ENCODE measurements at places on chromosomes 3 and 15. TPM values are rescaled to one million over a fixed set of nuclear protein-coding genes. Genes with fewer than 3 reads are reported as not detected.

The CCDC50 gene
- total RNA-seq: 52.0 TPM

The RLBP1 gene
- total RNA-seq: not detected

The CLDN18 gene
- not detected for total RNA-seq

The ARPP19 gene
- total RNA-seq: 42.9 TPM

The ARNT2 gene
- 1.3 TPM for total RNA-seq

The PLA1A gene
- 2.1 TPM for total RNA-seq

Measured in bronchial smooth muscle cell (primary cell).